Body of pancreas (tissue), 4 donors: ENCODE measurements at places on chromosomes 4 and X. TPM values are rescaled to one million over a fixed set of nuclear protein-coding genes. Genes with fewer than 3 reads are reported as not detected.

GRCh38 chrX:41313419-41313818, 20.5 kb upstream of the DDX3X start:
- DNase-seq = no peak

- DNase-seq = no peak
Measured at GRCh38 chr4:177351622-177352244, 42.1 kb downstream of the NEIL3 start.

GRCh38 chr4:150206954-150207353, 128.7 kb downstream of the DCLK2 start:
- DNase-seq = no peak

DNA sequence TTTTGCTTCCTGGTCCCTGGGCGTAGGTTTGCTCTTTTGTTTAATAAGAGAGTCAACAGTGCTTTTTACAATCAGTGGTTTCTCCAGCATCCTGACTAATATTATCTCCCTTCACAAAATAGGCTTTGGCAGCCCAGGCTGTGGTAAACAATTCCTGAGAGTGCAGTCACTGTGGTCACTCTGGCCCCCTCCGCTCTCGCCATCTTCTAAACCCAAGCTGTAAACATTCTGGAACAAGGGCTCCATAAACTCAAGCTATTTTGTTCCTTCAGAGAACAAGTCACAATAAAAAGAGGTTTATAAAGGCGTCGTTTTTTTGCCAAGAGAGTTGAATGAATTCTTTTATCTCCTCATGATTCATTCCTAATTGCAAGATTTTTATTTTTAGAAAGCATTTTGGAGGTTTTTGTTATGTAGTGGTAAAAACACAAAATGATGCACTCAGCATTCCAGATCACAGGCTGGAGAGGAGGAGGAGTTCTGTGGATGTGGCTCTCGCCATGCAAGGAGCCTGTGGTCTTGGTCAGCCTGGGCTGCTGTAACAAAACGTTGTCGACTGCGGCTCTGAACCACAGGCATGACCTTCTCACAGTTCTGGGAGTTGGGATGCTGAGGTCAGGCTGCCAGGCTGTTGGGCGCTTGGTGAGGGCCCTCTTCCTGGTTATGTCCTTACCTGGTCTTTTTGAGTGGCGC, 486.4 kb upstream of the FAT1 start:
- no peak for DNase-seq

The GLRA2 gene
- total RNA-seq = not detected

GRCh38 chr4:133581996-133582619, 433.0 kb downstream of the PCDH10 start:
- DNase-seq = no peak

DNA sequence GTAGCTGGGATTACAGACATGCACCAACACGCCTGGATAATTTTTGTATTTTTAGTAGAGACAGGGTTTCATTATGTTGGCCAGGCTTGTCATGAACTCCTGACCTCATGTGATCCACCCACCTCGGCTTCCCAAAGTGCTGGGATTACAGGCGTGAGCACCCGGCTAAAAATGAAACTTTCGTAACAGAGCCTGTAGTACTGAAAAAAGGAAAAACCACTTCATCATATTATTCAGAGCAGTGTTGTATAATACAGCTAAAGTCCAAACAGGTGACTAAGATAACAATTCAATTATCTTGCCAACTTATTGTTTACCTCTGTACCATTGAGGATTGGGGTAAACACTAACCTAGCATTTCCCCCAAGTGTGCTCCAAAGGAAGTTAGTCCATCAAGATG, 43.9 kb upstream of the HPRT1 start:
- no peak for DNase-seq

GRCh38 chr4:129410115-129410514, 314.2 kb downstream of the C4orf33 start:
- DNase-seq = no peak
